Urinary bladder (tissue), 4 donors: ENCODE measurements at places on chromosomes 2 and 18. TPM values are rescaled to one million over a fixed set of nuclear protein-coding genes. Genes with fewer than 3 reads are reported as not detected.
A peak's percentile ranks its signal among the peaks of the same experiment; 100 is the strongest.

DNA sequence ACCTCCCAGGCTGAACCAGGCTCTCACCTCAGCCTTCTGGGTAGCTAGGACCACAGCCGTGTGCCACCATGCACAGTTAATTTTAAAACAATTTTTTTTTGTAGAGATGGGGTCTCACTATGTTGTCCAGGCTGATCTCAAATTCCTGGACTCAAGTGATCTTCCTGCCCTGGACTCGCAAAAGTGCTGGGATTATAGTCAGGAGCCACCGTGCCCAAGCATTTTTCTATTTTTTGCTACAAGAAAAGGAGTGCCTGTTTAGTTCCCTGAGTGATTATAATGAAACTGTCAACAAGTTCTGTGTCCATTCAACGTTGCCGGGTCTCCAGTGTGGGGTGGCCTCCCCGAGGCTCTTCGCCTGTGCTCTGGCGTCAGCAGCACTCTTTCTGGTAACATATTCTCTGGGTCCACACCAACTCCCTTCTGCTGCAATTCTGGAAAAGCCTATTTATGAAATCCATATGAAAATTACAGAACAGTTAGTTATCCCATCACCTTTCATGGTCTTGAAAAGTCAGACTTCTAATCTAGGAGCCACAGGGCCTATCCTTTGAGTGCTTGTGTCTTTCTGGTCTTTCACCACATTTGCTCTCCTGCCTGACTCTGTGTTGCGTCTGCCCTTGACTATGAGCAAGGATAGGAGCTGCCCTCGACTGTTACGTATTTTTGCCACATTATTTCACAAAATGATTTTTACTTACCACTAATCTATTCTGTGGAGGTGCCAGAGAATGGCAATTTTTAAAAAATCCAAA, 172.7 kb downstream of the SOCS6 start:
- no peak for DNase-seq

DNA sequence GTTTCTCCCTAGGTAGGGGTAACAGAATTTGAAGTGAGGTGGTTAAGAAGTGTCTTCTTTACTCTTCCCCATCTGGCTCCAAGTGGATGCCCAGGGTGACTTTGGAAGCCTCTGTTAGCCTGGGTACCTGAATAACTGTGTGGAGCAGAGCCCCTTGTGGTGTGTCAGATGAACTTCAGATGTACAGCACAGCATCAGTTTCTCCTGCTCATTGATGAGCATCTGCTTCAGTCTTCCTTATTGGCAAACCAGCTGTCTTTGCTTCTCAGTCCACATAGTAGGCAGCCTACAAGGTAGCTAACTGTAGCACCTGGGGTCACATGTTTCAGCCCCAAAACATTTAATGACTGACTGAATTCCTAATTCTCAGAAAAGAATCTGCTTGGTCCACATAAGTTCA, 56.2 kb upstream of the ATP8B1 start:
- DNase-seq: no peak

DNA sequence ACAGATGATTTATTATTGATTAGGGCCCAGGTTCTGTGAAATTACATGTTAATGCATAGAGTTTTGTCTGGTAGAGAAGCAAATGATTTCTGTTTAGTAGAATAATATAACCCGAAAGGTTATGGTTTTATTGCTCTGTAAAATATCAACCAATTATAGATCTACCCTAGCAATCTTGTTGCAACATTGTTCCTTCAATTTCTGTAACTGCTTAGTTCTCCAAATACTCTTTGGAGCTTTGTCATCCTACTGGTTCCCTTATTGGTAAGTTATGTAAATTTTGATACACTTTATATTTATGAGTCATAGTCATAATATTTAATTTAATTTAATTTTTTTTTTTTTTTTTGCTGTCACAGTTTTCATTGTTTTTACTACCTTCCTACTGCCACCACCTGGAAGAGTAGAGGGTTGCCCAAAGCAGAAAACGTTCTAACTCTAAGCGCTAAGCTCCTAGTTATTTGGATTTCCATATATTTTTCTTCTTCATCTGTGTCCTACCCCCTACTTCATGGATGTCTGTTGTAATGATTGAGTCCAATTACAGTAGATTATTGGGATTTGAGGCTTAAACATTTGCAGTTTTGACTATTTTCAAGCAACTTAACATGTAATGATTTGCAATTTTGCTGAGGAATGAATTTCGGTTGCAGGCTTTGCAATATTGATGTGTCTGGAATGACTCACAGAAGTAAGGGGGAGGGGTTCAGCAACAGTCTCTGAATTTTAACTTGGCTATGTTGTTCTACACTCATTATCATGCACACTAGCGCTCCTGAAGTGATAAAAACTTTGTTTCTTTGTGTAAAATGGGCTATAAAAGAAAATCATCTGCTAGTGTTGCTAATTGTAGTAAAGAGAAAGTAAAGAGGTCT, 51.1 kb downstream of the NABP1 start:
- no peak for DNase-seq

DNA sequence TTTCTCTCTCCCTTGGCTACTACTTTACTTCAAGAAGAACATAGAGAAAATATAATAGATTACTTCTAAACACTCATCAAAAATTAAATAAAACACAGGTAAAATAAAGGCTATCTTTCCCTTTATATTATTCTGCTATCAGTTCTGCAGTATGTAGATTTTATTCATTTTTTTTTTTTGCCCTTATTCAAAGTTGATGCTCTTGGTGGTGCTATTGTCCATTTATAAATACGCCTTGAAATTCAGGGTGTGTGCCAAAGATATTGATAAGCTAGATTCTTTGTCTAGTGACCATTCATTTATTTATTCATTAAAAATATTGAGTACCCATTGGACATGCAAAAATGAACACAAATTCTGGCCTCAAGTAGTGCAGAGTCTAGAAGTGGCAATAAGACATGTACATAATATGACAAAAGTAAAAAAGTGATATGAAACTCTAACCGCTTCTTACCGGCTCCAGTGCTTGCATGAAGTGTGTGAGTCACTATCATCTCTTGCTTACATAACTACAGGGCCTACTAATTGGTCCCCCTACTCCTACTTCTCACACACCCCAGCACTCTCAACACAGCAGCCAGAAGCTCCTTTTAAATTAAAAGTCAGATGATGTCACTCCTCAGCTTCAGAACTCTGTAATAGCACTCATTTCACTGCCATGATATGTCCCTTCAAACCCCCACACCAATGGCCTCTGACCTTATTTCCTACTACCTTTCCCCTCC, 208.3 kb upstream of the FANCL start:
- no peak for DNase-seq

DNA sequence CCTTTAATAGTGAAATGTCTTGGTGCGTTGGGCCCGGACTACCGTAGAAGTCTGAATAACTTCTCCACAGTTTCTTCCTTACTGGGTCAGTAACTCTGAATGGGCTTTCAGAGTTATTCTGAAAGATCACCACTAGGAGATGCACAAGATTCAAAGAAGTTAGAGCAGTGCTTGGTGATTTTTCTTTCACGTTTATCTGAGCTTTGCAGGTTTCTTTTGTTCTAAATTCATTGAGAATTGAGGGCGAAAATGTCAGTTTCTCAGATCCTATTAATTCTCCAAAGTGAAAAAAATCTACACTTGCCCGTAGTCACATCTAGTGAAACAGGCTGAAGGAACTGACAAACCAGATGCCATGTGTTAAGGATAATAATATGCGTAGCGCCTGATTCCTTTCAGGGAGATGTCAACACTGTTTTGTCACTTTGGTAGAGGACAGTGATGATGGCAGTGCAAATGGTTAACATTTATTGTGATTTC, 70.1 kb downstream of the QPCT start:
- peak; percentile 37 for DNase-seq

- DNase-seq: no peak
These were observed 96.8 kb downstream of the NCK2 start for GRCh38 chr2:105841551-105841950.

DNA sequence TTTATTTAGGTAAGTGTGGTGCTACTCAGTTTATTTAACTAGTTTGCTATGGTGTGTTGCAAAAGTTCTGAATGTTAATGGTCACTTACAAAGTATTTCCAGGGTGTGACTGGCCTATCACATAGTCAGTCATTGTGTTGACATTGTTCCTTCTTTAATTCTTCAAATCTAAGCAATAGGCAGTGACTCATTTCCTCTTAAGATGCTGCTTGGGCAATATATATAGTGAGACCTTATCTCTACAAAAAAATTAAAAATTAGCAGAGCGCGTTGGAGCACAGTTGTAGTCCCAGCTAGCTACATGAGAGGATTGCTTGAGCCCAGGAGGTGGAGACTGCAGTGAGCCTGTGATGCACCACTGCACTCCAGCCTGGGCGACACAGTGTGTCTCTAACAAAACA, 5.8 kb upstream of the CCDC88A start:
- DNase-seq: no peak

DNA sequence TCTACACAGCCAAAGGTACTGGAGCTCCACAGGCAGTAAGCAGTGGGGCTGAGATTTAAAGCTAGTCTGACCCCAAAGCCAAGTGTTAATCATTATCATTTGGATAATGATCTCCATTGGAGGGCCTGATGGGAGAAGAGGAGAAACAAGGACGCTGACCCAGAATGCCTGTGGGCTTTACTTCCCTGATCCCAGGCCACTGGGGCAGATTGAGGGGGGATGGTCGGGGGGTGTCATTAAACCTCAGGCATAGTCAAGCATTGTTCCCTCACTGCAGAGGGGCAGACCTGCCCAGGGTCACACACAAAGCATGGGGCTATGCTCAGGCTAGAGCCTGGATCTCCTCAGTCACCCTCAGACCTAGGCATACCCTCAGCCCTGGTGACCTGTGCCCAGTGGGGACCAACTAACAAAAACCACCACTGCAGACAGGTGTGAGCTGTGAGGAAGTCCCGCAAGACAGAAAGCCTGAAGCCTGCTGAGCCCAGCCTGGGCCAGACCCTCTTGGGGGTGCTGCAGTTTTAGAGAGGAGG, 53.4 kb downstream of the SDC1 start:
- no peak for DNase-seq

GRCh38 chr2:135773917-135774316, 32.3 kb downstream of the UBXN4 start:
- no peak for DNase-seq

DNA sequence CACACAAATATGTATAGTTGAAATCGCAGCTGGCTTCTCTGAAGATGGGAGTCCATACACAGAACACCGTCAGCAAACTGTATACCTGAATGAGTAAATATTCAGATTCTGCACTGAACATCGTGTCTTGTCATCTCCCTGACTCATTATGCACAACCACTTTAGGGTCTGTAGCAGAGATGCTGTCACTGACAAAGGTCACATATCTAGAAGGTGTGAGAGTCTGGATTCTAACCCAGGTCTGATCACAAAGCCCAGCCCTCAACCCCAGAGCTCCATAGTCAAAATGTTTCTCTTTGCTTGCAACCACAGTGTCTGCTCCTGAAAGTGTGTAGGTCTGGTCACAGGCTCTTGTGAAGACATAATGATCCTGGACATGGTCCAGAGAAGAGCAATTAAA, 78.3 kb upstream of the PAX8 start:
- no peak for DNase-seq

DNA sequence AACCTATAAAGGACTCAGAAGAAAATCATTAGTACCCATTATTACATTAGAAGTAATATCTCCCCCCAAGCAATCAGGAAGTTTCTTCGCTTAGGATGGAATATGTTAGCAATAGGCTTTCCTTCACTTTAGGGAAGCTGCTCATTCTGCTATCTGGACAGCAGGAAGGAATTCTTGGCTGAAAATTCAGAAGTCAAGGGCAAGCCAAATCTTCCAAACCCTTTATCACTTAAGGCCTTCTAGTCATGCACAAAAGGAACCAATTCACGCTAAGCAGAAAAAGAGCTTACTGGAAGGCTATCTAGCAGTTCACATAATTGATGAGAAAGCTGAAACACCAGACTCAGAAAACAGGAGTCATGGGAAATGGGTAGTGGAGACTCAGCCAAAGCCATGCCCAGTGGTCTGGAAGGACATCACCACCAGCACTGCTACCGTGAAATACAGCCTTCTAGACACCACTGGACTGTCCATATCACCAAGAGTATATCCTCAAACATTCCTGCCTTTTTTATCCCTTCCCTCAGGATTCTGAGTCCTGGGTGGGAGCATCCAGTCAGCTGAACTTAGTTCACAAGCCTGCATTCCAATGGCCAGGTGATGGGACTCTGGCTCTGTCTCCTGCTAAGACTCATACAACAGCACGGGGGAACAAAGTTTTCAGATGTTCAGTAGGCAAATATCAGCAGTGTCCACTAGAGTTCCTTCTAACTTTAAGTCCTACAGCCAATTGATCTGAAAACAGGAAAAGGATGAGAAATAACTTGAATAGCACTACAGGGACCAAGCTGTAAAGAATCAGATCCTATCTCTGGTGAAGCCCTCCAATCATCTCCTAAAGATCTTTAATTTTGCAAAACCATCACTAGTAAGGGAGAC, 14.8 kb upstream of the ADAM17 start:
- no peak for DNase-seq

GRCh38 chr2:146661473-146662096, 1183.2 kb upstream of the ACVR2A start:
- DNase-seq: no peak

GRCh38 chr2:217920879-217921603, 81.8 kb downstream of the TNS1 start:
- no peak for DNase-seq

GRCh38 chr2:177253704-177254103, 10.8 kb downstream of the NFE2L2 start:
- no peak for DNase-seq

DNA sequence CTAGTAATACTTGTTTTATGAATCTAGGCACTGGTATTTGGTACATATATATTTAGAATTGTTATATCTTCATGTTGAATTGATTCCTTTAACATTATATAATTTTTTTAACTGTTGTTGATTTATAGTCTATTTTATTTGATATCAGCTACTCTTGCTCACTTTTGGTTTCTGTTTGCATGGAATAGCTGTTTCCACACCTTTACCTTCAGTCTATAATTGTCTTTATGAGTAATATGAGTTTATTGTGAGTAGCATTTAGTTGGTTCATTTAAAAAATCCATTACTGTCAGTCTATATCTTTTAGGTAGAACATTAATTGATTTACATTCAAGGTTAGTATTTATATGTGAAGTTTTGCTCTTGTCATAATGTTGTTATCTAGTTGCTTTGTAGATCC, 58.6 kb downstream of the SMCHD1 start:
- no peak for DNase-seq

GRCh38 chr18:77405096-77405495, 155.4 kb downstream of the GALR1 start:
- no peak for DNase-seq

GRCh38 chr2:172172513-172173173, 69.9 kb upstream of the DLX2 start:
- peak; percentile 35 for DNase-seq

SERPINB13 gene
- total RNA-seq: 1.7 TPM

IL18RAP gene
- 0.79 TPM for total RNA-seq

ANKRD39 gene
- 5.8 TPM for total RNA-seq

VWA3B gene
- total RNA-seq: 0.48 TPM

RAD51AP2 gene
- total RNA-seq: 0.26 TPM

DNER gene
- total RNA-seq: 4.4 TPM

FIGN gene
- total RNA-seq: 6.9 TPM

LIMS4 gene
- not detected for total RNA-seq

TUBA3E gene
- not detected for total RNA-seq

IGFBP5 gene
- total RNA-seq: 159 TPM
